AG09319 (cell line): ENCODE measurements at places on chromosomes 16 and 17.

- no peak for DNase-seq
These were observed 11.9 kb upstream of the TEDC2 start for GRCh38 chr16:2447920-2448583.

DNA sequence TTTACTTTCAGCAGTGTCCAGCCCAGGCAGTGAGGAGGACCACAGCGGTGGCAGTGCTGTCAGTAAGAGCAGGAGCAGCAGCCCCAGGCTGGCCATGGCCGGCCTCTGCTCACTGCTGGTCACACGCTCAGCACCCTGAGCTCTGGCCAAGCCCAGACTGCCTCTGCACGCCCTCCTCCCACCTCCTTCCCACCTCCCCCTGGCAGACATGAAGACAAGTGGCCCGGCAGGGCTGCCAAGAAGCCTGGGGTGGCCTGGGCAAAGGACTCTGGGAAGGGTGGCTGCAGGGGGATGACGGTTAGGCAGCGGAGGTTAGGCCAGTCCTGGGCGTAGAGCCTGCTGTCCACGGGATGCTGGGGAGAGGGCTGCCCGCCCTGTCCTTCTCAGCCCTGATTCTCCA lies at the start of gene C16orf89:
TSS of gene C16orf89 (minus strand) at position 144 of the 400 bp plus-strand sequence. CDS start at position 96, 48 bp downstream.
- no peak for DNase-seq

- no peak for DNase-seq
These were observed 1.4 kb upstream of the NBR1 start for GRCh38 chr17:43169561-43170139.

GRCh38 chr17:15289285-15290183 lies 24.4 kb upstream of the PMP22 start:
- DNase-seq, result no peak

GRCh38 chr17:62008294-62008693 lies 56.8 kb downstream of the MED13 start:
- no peak for DNase-seq

DNA sequence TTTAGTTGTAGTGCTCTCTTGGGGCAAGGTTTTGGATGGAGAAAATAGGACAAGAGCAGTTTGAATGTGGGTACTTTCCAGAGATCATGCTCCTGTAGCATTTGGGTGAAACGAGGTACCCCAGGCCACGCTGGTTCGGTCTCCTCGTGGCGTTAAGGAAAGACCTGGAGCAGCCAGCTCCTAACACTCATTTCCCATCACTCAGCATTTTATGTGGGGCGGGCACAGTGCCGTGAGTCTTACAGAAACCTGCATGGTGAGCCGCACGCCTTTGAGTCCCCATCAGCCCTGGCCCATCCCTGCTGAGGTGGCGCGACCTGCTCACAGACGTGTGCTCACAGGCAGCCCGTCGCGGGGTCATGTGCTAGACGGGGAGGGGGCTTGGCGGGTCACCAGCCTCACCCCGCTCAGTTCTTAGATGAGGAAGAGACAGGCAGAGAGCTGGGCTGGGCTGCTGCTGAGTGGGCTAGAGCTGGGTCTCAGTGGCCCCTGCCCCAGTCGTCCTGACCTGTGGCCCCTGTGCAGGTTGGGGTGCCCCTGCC lies 37.3 kb downstream of the TBCD start:
- no peak for DNase-seq
